GM12892 (cell line): ENCODE measurements at places on chromosomes 5 and 9.

DNA sequence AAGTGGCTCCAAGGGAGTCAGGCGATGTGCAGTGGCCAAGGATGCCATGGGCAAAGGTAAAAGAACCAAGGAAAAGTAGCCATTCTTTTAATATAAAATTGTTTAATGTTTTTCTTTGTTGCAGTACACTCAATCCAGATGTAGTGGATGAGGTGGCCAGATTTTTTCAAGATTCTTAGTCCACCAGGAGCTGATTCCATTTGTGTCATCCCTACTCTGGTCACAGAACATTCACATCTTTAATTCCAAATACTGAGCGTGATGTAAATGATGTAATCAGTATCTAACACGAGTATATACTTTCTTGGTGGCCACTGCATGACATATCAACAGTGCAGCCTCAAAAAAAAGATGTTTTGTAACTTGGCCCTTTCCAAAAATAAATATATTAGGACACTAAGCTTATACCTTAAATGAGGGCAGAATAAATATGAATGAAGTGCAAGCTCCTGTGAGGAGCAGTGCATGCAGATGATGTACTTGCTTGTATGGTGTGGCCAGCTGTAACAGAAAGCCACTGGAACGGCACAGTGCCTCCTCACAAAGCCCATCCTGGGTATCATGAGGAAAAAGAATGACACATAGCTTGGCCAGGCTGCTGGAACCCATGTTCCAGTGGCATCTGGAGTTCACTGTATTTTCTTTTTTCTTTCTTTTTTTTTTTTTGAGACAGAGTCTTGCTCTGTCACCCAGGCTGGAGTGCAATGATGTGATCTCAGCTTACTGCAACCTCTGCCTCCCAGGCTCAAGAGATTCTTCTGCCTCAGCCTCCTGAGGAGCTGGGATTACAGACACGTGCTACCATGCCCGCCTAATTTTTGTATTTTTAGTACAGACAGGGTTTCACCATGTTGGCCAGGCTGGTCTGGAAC is 6.5 kb upstream of the SPATA24 start:
- no peak for DNase-seq

DNA sequence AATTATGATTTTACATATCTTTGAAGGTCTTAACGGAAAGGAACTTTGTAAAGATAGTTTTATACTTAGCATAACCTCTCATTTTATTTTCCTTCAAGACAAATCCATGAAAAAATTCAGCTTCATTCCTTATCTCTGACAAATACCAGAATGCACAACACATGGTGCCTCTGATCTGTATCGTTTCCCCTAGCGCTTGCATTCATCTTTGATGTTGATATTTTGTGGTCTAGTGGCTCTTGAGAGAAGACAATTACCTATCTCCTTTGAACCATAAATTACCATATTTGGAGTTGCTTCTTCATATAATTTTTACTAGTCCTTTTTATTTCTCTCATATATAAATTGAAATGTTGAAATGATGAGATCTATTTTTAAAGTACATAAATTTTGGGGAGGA is 551.3 kb downstream of the PDE4D start:
- no peak for DNase-seq

GRCh38 chr9:126523611-126524111 is 90.1 kb upstream of the LMX1B start:
- no peak for DNase-seq

GRCh38 chr5:35963381-35963843 is 25.0 kb upstream of the CAPSL start:
- no peak for DNase-seq

GRCh38 chr5:59685793-59686192 is 207.7 kb downstream of the PDE4D start:
- no peak for DNase-seq

GRCh38 chr5:165527577-165527976 is 2022.2 kb downstream of the MAT2B start:
- no peak for DNase-seq

DNA sequence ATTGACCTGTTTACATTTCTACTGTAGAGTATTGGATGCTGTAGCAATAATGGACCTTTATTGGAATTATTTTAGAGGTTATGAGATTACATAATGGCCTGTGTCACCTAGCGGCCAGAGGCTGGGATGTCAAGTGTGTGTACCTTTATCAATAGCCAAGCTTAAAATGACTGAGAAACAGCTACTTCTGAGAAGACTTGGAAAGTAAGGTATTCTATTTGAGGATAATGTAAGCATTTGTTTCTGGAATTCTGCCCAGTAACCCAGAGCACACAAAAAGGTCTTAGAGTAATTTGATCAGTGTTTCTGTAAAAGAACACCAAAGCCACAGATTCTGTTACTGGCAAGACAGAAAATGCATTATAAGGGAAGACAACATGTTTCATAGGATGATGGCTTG is 116.8 kb downstream of the MACIR start:
- no peak for DNase-seq

DNA sequence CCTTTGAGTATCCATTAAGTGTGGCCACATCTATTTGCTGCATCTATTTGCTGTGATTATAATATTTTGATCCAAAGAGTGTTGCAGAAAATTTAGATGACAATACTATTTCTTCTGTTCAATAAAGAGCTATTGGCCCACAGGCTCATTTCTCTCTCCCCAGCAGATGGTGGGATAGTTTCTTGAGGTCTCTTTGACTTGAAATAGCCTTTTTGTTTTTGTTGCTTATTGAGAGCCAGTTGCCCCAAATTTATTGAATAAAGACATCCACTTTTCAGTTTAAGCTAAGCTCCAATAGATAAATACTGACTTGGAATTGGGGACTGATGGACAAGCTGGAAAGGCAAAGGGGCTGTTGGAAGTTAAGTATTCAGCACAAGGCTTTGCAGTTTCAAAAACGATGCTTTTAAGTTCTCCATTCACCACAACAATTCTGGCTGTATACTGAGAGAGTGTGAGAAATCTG is 290.1 kb upstream of the MPDZ start:
- no peak for DNase-seq

DNA sequence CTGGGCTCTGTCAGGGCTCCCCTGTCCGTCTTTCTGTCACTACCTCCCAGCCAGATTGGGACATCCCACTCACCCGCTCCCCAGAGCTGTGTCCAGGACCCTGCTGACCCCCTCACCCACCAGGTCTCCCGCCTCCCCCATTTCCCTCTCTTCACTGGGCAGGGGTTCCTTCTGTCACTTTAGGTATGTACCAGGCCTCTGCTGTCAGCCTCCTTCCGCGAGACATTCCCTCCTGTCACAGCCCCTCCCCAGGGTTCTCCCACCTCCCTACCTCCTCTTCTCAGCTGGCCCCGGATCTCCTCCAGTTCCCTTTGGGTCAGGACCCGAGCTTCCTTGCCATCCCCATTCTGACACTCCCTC is 488 bp downstream of the POLR1E start:
- DNase-seq, result no peak

- DNase-seq, result no peak
These were observed 19.1 kb downstream of the PTGS1 start for GRCh38 chr9:122389799-122390481.

GRCh38 chr5:118806571-118806970 is 181.8 kb downstream of the DTWD2 start:
- DNase-seq, result no peak

GRCh38 chr5:102068870-102069269 is 227.2 kb downstream of the SLCO4C1 start:
- no peak for DNase-seq

DNA sequence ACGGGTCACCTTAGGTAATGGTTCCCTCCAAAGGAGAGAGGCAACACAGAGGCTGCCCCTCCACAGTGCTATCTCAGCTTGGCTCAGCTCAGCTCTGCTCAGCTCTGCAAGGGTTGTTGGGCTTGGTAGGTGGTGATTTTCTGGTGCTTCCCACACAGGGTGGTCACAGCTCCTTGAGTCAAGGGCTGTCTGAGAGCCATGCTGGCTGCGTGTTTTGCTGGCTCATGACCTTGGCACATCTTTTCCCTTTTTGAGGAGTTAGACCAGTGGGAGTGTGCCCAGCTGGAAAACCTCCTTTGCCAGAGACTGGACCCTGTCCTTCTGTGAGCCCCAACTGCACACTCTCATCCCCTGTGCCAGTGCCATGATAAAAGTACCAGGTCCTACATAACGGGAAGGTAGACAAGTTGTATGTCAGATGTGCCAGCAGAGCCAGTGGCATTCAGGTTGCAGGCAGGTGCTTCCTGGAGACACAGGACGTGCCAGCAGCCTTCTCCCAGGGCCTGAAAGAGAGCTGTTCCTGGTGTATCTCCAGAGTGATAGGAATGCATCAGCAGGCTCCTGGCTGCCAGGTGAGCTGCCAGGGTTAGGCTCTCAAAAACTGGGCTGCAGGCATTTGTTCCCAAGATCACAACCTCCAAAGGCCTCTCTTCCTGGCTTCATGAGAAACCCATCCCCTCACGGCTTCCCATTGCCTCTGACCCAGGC is 118.6 kb upstream of the CXCL14 start:
- DNase-seq, result no peak

DNA sequence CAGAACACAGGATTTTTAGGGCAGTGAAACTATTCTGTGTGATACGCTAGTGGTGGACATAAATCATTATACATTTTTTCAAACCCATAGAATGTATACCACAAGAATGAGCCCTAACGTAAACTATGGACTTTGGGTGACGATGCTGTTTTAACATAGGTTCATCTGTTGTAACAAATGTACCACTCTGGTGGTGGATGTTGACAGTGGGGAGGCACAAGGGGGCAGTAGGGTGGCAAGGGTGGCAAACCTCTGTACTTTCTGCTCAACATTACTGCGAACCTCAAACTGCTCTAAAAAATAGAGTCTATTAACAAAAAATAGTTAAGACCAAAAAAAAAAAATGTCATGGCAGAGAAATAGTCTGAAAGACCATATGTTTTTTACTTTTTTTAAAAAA is 9.1 kb upstream of the MVB12B start:
- DNase-seq, result no peak

GRCh38 chr5:458547-459353 is 15.8 kb downstream of the EXOC3 start:
- no peak for DNase-seq

DNA sequence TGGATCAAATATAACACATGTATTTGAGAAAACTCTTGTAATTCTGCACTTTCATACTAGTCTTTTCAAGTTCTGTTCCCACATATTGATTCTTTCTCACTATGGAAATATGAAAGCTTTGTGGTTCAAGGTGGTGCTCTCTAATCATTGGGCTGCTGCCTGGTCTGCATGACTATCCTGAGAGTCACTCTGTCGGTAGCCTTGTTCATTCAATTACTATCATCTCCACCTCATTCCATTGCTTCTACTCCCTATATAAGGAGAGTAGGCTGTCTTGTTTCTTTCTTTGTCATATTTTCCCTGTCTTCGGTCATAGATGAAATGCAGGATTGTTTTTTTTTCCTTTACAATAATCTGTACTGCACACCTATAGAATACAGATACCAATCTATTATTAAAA is 341.4 kb upstream of the ACTBL2 start:
- DNase-seq, result no peak

DNA sequence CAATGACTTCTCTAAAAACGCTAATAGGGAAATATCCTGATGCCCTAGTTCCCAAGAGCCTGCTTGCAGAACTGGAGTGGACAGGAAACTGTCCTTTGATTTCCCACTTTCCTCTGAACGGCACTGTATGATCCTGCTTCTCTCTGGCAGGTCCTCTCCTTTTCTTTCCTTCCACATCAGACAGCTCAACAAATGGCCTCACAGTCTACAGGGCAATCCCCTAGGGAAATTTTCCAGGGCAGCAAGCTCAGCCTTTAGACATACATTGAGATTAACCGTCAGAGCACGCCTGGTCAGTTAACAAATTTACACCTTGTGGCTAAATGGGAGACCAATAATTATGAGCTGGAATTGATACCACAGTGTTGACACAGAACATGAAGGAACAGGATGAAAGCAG is 164.9 kb downstream of the SLC24A2 start:
- DNase-seq, result no peak

- no peak for DNase-seq
These were observed 323.6 kb downstream of the NFIB start for GRCh38 chr9:13990331-13990730.

DNA sequence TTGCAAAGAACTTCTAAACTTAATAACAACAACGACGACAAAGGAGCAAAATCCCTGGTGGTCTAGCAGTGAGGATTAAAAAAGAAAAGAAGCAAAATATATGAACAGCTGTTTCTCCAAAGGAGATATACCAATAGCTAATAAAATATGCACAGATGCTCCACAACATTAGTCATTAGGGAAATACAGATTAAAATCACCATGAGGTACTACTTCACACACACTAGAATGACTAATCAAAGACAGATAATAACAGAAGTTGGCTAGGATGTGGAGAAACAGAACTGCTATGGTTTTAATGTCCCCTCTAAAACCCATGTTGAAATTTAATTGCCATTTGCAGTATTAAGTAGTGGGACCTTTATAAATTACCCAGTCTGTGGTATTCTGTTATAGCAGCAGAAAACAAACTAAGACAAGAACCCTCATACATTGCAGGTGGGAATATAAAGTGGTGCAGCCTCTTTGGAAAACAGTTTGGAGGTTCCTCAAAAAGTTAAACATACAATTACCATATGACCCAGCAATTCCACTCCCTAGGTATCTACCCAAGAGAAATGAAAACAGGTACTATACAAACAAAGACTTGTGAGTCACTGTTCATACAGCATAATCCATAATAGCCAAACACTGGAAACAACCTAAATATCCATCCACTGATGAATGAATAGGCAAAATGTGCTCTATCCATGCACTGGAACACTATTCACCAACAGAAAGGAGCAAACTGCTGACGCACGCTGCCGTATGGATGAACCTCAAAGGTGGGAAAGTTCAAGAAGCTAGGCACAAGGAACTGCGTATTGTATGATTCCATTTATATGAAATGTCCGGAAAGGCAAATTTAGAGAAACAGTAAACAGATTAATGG is 11.4 kb upstream of the DUSP1 start:
- no peak for DNase-seq

GRCh38 chr5:77152441-77152840 is 58.0 kb upstream of the PDE8B start:
- DNase-seq, result no peak

- no peak for DNase-seq
These were observed 611.2 kb downstream of the KIF4B start for GRCh38 chr5:155624597-155625241.

DNA sequence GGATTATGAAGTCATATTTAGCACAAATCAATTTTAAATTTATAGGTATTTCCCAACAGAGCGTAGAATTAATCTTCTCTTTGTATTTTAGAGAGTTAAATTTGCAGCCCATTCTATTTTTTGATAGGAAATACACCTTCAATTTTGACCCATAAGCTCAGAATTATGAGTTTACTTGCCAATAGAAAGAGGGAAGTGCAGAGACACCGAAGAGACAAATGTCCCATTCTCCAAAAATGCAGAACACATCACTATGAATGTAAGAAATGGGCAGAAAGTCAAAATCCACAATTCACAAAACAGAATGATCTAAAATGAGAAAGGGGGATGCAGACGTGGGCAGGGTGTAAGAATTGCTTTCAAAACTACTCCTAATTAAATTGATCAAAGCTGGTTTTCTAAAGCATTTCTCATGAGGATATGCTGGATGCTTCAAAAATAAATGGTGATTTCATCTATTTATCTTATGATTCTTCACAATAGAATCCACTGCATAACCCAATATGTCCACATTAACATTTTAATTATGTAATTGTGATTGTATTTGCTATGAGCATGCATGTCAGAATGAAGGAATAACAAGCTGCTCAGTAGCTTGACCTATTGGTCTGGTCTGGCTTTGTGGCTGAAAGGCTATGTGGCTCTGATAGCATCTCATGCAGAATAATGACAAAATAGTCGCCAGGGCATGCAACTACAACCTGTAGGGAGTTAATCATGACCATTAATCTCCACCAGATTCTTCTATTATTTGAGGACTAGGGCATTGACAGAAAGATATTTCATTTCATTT is 550.1 kb upstream of the CDH18 start:
- DNase-seq, result no peak
